ENCODE measurements at places on chromosomes 16 and 17.

DNA sequence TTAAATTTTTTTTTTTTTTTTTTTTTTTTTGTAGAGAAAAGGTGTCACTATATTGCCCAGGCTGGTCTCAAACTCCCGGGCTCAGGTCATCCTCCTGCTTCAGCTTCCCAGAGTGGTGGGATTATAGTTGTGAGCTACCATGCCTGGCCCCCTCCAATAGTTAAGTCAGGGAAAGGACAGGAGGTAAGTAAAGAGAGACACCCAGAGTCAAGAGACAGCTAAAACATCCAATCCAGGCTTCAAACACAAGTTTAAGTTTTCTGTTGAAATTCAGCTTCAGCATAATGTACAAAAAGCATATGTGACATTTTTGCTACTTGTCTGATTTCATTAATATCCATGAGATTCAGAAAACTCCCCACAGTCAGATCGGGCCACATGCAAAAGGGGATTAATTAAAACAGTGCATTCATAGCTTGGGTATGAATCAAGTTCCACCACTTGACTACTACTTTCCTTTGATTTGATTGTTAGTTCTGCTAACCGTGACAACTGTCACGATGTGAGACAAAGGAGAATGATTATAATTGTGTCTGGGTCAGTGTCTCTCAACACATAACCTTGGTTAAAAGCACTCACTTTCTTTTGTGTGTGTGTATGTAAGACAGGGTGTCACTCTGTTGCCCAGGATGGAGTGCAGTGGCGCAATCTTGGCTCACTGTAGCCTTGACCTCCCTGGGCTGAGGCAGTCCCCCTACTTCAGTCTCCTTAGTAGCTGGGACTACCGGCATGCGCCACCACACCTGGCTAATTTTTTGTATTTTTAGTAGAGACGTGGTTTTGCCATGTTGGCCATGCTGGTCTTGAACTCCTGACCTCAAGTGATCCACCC, 184.9 kb downstream of the PARN start:
- no peak for DNase-seq

- no peak for DNase-seq
Observed at GRCh38 chr17:67433248-67433924, 56.3 kb downstream of the PITPNC1 start.

GRCh38 chr17:55330344-55330933, 65.7 kb downstream of the HLF start:
- no peak for DNase-seq

DNA sequence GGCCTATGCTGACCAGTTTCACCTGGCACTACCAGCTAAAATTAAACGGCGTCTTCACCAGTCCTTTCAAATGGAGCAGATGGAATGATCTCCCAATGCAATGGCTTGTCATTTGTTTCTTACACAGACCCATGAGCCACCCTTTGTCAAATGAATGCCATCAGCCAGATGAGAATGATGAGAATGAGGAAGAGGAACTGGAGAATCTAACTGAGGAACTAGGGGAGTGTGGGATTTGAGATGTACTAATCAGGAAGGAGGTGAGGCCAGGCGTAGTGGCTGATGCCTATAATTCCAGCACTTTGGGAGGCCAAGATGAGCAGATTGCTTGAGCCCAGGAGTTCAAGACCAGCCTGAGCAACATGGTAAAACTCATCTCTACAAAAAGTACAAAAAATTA, 116.4 kb downstream of the HS3ST3A1 start:
- no peak for DNase-seq

- no peak for DNase-seq
Observed at GRCh38 chr16:600781-601180, 10.9 kb downstream of the RAB40C start.

DNA sequence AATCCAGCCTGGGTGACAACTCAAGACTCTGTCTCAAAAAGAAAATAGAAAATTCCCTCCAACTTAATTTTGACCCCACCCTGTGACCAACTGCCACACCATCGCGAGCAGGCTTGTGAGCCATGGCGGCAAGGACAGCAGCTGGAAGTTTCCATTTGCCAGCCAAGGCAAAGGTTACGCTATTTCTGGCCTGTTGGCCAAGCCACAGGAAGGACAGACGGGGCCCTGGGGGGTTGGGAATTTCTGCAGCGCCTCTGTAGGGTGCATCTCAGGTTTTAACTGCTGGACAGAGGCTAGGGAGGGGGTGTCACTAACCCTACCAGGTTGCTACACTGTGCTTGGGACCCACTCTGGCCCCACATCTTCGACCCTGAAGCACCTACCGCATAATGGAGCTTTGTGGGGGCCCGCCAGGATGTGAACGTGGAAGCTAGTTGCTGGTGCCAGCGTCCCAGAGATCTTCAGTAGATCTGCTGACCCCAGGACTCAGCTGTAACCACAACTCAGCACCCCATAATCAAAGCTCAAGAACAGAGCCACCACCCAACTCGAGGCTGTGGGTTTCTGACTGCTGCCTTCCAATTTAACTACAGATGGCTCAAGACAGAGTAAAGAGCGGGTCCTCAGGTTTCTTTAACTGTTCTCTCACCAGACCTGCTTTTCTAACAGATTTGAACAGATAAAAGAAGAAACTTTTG, 10.9 kb downstream of the KIFC3 start:
- no peak for DNase-seq

DNA sequence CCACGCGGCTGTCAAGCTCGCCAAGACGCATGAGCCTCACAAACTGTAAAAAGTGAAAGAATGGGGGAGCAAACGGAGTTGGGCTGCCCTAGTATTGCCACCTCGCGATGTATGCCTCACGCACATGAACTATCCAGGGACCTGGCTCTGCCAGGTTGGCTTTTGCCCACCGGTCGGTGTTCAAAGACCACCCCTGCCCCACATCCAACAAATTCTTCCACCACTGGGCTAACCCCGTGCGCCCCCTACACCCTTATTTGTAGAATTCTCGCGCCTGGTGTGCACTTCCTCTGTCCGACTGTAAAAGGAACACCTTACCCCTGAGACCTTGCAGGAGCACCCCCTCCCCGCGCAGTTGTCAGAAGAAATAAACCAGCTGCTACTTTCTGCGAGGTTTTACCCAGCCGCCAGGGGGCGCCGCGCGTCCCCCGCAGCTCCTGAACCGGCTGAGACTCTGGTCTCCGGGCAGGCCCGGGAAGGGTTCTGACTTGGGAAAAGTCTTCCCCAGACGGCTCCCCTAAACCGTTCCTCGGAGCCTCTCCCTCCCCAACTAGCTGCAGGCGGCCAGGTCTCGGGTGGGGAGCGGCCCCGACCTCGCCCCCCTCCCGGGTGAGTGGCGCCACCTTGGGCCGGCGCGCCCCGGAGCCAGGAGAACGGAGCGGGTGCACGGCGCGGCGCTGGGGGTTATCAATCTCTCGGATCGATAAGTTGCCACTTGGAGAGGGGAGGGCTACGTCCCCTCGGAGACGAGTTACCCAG, 1.7 kb upstream of the ZNF423 start:
- DNase-seq, result no peak

GRCh38 chr16:1306334-1306733, 3.1 kb upstream of the UBE2I start:
- DNase-seq, result no peak

DNA sequence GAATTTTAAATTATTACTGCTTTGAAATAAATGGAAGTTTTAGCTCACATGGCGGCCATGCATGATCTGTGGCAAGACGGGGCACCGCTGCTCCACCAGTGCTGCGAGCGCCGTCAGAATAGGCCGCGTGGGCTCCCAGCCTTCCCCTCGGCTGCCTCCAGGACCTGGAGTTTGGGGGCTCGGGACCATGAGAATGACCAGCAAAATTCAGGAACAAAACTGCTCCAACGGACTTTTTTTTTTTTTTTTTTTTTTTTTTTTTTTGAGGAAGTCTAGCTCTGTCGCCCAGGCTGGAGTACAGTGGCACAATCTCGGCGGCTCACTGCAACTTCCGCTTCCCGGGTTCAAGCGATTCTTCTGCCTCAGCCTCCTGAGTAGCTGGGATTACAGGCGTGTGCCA, 38.3 kb upstream of the AKAP1 start:
- DNase-seq, result no peak

GRCh38 chr17:27918498-27918897, 25.3 kb upstream of the LYRM9 start:
- DNase-seq, result no peak

DNA sequence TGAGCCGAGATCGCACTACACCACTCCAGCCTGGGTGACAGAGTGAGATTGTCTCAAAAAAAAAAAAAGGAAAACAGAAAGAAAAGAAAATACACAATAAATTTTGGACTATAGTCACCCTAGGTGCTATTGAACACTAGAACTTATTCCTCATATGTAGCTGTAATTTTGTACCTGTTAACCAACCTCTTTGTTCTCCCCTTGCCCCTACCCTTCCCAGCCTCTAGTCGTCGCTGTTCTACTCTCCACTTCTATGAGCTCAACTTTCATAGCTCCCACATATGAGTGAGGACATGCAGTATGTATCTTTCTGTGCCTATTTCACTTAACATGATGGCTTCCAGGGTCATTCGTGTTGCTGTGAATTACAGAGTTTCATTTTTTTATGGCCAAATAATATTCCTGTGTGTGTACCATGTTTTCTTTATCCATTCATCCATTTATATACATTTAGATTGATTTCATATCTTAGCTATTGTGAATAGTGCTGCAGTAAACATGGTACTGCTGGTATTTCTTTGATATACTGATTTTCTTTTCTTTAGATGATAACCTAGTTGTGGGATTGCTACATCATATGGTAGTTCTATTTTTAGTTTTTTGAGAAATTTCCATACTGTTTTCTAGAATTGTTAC, 28.3 kb downstream of the VPS35L start:
- no peak for DNase-seq

- no peak for DNase-seq
Observed at GRCh38 chr17:46176975-46177374, 16.3 kb downstream of the KANSL1 start.

DNA sequence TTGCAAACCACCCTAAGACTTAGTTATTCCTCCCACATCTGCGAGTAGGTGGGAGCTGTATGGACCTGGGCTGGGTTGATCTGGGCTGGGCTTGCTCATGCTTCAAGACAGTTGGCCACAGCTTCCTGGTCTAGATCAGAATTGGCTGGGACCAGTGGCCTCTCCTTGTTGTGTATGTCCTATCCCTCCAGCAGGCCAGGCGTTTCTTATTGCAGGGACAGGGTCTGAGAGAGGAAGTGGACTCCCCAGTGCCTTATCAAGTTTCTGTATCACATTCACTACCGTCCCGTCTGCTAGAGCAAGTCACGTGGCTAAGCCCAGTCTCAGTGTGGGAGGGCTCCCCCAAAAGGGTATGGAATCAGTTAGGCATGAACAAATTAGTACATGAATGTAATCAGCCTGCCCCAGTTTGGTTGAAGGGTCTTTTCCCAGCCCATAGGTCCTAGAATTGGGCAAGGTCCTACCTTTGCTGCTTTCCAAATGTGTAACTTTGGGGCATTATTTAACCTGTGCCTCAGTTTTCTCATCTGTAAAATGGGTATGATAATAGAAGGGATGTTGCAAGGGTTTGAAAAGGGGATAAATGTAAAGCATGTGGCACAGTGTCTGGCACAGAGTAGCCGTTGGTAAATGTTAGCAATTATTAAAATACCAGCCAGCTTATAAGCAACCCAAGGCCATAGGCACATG, 36.0 kb downstream of the NKD1 start:
- no peak for DNase-seq

DNA sequence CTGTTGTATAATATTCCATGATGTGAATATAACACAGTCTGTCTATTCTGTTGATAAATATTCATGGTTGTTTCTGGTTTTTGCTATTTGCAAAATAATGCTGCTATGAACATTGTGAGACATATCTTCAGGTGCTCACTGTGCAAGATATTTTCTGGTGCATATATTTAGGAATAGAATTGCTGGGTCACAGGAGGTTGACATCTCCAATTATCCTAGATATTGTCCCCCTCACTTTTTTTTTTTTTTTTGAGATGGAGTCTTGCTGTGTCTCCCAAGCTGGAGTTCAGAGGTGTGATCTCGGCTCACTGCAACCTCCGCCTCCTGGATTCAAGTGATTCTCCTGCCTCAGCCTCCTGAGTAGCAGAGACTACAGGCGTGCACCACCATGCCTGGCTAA, 14.5 kb upstream of the MYO18A start:
- DNase-seq, result no peak

DNA sequence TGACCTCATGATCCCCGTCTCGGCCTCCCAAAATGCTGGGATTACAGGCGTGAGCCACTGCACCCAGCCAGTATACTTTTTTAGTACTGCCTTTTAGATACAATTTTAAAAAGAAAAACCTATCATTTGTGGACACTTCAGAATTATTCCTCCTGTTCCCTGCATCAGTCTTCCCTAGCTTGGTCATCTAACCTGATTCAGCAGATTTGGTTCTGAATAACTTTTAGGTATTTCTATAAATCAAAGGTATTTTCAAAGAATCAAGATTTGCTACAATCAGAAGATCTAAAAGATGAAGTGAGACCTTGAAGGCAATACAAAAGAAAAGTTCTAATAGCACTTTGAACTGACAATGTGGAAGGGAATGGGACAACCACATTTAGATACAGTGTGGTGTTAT, 30.0 kb downstream of the MBTD1 start:
- DNase-seq, result no peak

- no peak for DNase-seq
Observed at GRCh38 chr17:43616852-43617251, 44.9 kb downstream of the MEOX1 start.

DNA sequence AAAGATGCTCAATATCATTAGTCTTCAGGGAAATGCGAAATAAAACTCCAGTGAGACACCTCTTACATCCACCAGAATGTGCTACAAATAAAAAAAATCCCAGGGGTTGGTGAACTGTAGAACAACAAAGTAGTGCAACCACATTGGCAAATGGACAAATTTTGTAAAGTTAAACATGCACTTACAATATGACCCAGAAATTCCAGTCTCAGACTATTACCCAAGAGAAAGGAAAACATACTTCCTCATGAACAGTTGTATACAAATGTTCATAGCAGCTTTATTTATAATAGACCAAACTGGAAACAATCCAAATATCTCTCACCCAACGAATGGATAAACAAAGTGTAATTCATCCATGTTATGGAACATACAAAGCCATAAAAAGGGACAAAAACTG, 239.5 kb downstream of the ABCC12 start:
- no peak for DNase-seq

DNA sequence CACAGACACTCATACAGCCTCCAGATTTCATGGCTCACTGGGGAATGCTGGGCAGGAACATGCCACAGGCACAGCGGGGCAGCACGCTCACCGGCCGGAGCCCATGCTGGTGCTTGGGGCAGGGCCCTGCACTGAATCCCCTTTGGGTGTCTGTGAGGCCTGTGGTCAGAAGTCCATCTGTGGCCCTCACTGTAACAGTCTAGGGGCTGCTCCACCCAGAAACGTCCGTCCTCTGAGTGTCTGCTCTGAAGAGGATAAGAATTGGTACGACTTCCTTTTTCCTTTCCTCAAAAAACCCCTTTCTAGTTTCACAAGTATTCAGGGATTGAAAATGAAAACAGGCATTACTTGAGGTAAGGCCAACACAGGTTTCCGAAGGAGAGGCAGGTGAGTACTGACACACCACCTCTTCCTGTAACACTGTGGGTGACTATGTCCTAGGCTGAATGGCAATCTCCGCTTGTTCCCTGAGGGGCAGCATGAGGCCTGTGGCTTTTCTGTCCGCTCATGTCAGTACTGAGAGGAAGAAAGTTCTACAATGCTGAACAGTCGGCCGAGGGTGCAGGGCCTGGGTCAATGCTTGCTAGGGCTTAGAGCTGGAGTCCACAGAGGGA, 42.5 kb downstream of the TMEM11 start:
- no peak for DNase-seq

GRCh38 chr16:50015631-50016030, 9.4 kb upstream of the CNEP1R1 start:
- no peak for DNase-seq
